ENCODE measurements at places on chromosomes 5 and 9.

DNA sequence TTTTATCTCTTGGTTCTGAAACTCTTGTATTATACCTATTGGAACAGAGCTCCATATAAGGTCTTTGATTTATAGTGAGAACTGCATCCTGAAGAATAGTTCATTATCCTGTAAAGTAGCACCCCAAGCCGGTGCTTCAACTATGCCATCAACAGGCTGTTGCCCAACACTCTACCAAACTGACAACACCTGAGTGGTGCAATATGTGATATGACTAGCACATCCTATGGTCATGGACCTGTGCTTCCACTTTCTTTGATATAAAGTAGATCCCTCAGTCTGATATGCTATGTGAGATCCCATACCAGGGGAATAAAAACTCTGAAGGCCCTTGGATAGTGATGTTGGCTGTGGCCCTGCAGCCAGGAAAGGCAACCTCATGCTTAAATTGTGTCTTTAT lies 15.8 kb downstream of the CSF2 start:
- H3K4me3 ChIP-seq, result no peak overlapping the region
- H3K27ac ChIP-seq, result no peak overlapping the region
- H3K4me1 ChIP-seq, result peaks cover 32% of the 10 kb centered on the region
- DNase-seq, result no peak
- H3K27me3 ChIP-seq, result no peaks in the 10 kb centered on the region
- H3K36me3 ChIP-seq, result no peaks in the 10 kb centered on the region

- H3K4me1 ChIP-seq, result no peaks in the 10 kb centered on the region
- H3K4me3 ChIP-seq, result no peak overlapping the region
- H3K27ac ChIP-seq, result no peak overlapping the region
- H3K36me3 ChIP-seq, result peaks cover 7% of the 10 kb centered on the region
Observed at GRCh38 chr9:99735041-99735440, 86.6 kb upstream of the NR4A3 start.

DNA sequence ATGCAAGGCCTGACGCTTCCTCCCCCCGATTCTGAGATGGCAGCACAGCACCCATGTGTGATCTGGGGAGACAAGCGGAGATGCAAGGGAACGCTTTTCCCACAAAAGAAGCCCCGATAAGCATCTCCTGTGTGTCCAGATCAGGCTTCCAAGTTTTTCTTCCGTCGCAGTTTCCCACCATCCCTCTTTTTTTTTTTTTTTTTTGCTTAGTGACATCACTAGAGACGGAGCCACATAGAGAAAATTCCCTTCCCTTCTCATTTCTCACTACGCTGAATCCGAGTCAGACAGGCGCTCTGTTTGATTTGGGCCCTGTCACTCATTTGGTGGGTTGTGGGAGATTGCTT lies 160.9 kb downstream of the HSD17B3 start:
- H3K27me3 ChIP-seq, result peaks cover 31% of the 10 kb centered on the region
- no peak overlapping the region for H3K4me3 ChIP-seq
- H3K4me1 ChIP-seq, result no peaks in the 10 kb centered on the region
- no peaks in the 10 kb centered on the region for H3K36me3 ChIP-seq
- DNase-seq, result no peak

DNA sequence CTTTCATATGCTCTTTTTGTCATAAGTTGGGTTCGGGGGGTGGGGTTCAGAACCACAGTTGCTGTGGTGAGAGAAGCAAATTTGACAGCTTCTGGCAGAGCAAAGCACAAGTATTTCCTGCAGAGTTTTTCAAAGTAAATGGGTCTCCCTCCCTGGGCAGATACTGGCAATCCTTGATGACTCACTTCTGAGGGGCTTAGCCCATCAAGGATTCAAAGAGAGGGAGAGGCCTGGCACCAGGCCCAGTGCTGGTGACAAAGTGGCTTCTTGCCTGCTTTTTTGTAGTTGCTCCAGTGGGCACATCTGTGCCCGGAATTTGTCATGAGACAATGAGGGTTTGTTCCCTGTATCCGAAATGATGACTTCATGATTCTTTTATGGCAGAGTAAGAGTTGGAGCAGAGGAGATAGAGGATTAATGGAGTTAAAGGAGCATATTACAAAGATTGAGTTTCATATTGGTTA lies 46.6 kb upstream of the TNC start:
- H3K27ac ChIP-seq, result no peak overlapping the region
- no peaks in the 10 kb centered on the region for H3K36me3 ChIP-seq
- no peaks in the 10 kb centered on the region for H3K4me1 ChIP-seq
- DNase-seq, result no peak
- no peak overlapping the region for H3K4me3 ChIP-seq
- H3K27me3 ChIP-seq, result peaks cover 12% of the 10 kb centered on the region

DNA sequence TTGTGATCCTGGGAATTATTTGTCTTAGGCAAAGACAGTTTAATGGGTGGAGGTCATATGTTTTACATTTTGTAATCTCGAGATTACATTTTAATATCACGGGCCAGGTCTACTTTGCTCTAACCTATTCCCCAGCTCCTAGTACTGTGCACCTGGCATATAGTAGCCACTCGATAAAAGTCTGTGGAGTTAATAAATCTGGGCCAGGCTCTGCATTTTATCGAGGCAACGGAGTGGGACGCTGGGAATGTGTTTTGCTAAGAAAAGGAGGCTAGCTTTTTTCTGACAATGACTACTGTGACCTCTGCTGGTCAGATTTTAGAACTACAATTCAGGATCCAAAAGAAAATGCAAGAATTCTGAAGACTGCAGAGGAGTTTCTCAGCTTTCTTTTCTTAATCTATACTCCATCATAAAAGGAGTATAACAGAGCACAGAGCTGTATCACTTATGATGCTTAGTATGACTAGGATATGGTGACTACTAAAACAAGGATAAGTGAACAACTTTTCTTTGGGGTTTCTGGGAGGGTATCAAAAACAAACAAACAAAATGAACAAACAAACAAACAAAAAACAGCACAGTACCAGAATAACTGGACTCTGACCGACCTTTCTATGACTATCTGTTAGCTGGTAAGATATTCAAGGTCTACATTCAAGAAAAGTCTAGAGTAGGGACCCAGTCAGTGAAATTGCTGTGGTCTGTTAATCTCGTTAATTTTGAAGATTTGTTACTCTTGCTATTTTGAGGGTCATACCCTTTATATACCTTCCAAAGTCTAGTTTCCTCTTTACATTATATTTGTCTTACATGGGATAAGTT lies 46.1 kb upstream of the CER1 start:
- peaks cover 4% of the 10 kb centered on the region for H3K4me1 ChIP-seq
- H3K27ac ChIP-seq, result no peak overlapping the region
- H3K36me3 ChIP-seq, result no peaks in the 10 kb centered on the region
- peaks cover 29% of the 10 kb centered on the region for H3K27me3 ChIP-seq
- no peak overlapping the region for H3K4me3 ChIP-seq
- no peak for DNase-seq

- peaks cover 4% of the 10 kb centered on the region for H3K36me3 ChIP-seq
- no peak overlapping the region for H3K27ac ChIP-seq
- DNase-seq, result no peak
- no peak overlapping the region for H3K4me3 ChIP-seq
Observed at GRCh38 chr9:123682746-123683145, 247.2 kb downstream of the DENND1A start.

DNA sequence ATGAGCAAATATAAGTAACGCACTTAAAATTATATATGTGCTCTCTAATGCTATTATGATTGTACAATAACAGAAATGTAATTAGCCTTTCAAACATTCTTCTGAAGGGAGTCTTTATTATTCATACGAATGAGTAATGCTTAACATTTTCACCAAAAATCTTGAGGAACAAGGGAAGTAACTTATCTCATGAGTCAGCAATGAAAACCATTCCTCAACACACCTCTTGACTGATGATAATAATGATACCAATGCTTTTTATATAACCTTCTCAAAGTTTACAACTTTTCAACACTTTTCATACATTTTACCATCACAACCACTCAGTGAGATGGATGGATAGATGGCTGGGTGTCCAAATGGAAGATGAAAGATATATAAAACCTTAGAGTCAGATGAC lies 369.3 kb downstream of the BNC2 start:
- no peak for DNase-seq
- H3K4me3 ChIP-seq, result no peak overlapping the region
- no peaks in the 10 kb centered on the region for H3K4me1 ChIP-seq
- no peaks in the 10 kb centered on the region for H3K36me3 ChIP-seq
- H3K27me3 ChIP-seq, result no peaks in the 10 kb centered on the region
- H3K27ac ChIP-seq, result no peak overlapping the region

DNA sequence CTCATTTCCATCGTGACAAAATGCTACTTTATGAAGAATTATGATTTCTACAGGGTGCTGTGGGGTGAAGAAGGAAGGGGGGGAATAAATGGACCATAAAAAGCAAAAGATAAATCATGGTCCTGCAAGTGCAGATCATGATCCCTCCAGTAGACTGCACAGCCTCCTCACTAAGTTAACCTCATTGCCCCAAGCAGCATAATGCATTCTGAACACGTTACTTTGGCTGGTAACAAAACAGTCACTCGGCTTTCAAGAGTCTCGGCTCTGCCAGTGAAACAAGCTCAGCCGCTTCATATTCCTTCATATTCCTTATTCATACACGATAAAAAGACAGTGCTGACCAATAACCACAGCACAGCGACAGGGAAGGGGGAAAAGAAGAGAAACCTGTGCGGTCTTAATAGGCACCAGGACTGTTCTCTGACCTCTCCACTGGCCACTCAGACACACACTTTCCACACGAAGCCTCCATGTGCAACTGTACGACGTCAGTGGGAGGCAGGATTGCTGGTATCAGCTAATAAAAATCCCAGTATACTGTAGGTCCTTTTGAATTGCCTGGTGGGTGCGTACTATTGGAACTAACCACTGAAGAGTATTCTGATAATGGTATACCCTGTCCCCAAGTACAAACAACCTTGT lies 60.5 kb downstream of the ANKH start:
- H3K36me3 ChIP-seq, result no peaks in the 10 kb centered on the region
- peak overlapping the region; percentile 85 for H3K4me3 ChIP-seq
- no peak for DNase-seq
- peaks cover 39% of the 10 kb centered on the region for H3K4me1 ChIP-seq

DNA sequence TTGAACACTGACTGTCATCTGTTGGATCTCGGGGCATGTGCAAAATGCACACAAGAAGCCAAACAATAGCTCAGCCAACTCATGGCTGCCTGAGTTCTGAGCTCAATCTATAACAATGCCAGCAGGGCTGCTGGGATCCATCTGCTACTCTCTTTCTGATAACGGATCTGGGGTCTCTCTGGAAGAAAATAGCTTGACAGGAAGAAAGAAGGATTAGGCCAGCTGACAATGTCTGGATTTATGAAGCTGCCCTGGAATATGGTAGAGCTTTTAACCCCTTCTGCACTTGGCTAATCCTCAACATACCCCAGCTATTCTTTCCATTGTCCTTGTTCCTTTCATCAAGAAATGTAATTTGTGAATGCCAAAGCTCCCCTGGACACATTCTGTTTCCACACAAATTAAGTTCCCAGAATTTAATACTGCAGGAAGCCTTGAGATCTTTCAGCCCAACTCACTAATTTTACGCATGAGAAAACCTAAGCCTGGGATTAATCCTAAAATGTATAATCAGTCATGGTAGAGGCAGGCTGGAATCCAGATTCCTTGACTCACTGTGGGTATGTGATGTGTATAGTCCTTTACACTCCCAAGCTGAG lies 62.7 kb upstream of the PCA3 start:
- H3K27ac ChIP-seq, result no peak overlapping the region
- H3K4me3 ChIP-seq, result no peak overlapping the region
- DNase-seq, result no peak
- peaks cover 6% of the 10 kb centered on the region for H3K4me1 ChIP-seq
- H3K27me3 ChIP-seq, result peaks cover 74% of the 10 kb centered on the region
- H3K36me3 ChIP-seq, result no peaks in the 10 kb centered on the region

DNA sequence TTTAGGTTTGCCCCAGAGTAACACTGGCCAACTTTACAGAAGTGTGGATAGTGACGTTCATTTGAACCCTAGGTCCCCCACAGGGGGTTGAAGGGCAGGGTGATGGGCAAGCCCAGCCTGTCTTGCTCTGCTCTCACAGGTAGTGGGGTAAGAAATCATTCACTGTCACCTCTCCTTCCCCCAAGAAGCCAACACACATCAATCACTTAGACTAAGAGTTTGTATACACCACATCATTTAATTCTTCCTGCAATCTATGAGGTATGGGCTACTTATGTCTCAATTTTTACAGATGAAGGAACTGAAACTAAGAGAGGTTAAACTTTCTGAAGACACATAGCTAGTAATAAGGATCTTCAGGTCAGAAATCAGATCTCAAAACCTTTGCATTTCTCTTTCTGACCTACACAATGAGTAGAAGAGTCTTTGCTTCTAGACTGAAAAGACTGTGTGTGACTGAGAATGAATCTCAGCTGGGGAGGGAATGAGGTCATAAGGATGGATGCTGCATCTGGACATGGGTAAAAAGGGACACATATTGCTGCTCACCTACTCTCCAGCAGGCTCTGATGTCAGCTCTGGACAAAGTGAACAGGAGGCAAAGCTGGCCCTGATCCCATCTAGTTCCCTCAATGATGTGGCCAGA lies 81.0 kb upstream of the EQTN start:
- H3K27me3 ChIP-seq, result no peaks in the 10 kb centered on the region
- H3K36me3 ChIP-seq, result no peaks in the 10 kb centered on the region
- no peak for DNase-seq
- H3K27ac ChIP-seq, result no peak overlapping the region
- peak overlapping the region; percentile 2 for H3K4me3 ChIP-seq

GRCh38 chr5:10540036-10540544 lies 23.8 kb upstream of the ANKRD33B start:
- peaks cover 8% of the 10 kb centered on the region for H3K4me1 ChIP-seq
- H3K4me3 ChIP-seq, result no peak overlapping the region
- peaks cover 3% of the 10 kb centered on the region for H3K36me3 ChIP-seq
- no peak overlapping the region for H3K27ac ChIP-seq
- H3K27me3 ChIP-seq, result peaks cover 51% of the 10 kb centered on the region

DNA sequence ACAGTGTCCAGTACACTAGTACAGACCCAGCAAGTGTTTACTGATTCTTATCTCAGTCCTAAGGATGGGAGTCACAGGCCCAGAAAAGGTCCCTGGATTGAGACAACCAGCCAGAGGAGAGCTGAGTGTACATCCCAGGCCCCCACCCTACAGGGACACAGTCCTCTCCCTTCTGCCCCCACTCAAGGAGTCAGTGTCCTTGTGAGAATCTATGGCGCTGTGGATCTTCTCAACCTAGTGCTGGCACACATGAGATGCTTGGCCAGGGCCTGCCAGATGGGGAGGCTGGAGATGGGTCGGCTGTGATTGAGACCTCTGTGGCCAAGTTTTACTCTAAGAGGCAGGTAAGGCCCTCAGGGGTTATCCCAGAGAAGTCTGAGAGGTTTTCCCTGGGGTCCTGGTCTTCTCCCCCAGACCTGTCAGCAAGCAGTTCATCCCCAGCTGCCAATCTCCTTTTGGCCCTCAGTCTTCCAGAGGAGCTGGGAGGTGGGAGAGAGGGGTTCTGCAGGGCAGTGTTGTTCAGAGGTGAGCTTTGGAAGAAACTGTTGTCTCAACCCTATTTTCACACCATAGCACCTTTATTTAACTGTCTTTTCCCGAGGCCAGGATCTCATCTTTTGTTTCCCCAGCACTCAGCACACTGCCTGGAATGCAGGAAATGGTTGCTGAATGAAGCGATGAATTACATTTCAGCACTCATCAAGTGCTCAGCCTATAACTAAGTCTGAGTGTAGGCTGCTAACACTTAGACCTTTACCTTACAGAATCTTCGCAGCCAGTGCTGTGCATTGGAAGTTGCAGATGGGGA lies 3.2 kb upstream of the NSD1 start:
- H3K27ac ChIP-seq, result peak overlapping the region; percentile 89
- H3K4me1 ChIP-seq, result peaks cover 41% of the 10 kb centered on the region
- no peak for DNase-seq
- H3K27me3 ChIP-seq, result no peaks in the 10 kb centered on the region

Data from T-helper 17 cell (primary cell).